ENCODE measurements at places on chromosomes 13 and 19.
A peak's percentile ranks its signal among the peaks of the same experiment; 100 is the strongest.

GRCh38 chr19:19651076-19651475 lies 7.6 kb upstream of the GMIP start:
- no peak for DNase-seq

DNA sequence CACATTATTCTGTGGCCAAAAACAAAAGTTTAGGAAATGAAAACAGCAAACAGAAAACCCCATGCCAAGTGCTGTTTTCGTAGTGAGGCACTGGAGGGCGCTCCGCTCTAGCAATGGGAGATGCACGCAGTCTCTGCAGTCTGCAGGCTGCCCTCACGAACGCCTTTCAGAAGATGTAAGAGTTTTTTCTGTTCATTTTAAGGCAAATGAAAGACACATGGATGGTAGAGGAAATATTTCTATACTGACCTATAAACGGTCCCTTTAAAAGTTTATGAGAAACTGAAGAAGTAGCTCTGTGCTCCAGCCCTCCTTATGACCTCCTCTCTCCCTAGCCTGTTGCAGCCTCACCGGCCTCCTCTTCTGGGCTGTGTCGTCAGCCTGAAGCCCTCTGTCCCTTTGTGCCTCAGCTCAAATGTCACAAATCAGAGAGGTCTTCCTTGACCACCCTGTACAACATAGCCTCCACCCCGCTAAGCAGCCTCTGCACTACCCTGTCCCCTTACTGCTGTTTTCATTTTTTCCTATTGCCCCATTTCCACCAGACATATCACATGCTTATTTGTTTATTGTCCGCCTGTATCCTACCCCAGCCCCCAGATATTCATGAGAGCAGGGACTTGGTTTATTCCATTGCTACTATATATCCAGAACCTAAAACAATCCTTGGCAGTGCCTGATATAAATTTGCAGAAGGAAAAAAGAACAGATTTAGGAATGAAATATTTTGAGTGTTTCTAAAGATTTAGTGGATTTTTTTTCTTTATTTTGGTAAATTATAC lies 116.4 kb downstream of the TM9SF2 start:
- DNase-seq = peak; percentile 81

DNA sequence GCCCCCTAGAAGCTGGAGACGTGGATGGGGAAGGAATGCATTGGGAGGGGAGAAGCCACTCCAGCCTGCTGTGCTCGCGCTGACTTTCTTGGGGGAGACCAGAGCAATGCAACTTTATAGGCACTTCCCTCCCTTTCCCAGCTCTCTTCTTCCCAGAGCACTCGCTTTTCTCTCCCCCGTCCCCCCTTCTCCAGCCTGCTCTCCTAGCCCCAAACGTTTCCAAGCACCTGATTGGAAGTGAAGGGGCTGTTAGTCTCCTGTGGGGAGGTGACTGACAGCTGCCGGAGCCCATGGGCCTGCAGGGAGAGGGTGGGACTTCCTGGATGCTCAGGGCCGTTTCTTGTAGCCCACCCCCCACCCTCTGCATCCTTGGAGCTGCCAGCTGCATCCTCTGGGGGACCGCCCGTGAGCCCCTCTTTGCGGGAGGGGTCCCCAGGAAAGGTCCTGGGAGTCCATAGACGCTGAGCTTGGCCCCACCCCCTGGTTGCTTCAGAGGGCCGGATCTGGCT lies 2.5 kb downstream of the HDGFL2 start:
- DNase-seq = peak; percentile 83

DNA sequence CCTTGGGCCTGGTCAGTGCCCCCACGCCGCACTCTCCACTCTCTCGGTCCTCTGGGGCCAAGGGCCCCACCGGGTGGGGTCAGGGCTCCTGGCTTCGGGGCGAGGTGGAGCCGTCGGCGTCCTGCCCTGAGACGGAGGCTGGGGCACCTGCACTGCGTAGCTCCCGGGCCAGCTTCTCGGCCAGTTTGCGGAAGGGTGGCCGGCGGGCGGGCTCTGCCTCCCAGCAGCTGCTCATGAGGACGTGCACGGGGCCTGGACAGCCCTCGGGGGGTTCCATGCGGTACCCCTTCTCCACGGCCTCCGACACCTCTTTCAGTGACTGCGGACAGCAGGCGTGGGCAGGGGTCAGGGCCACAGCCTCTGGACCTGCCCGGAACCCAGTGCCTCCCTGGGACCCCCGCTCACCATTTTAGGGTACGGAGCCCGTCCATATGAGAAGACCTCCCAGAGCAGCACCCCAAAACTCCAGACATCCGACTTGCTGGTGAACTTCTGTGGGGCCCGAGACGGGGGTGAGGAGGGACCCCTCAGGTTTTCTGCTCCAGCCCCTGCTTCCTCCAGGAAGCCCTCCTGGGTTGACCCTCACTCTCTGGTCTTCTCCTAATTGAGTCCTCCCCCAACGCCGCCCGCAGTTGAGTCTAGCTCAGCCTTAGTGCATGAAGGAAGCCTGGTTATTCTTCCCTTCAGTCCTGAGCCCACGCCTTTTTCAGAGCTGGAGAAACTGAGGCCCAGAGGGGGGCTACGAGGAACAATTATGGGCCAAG lies 6.3 kb upstream of the RAX2 start:
- DNase-seq = no peak

DNA sequence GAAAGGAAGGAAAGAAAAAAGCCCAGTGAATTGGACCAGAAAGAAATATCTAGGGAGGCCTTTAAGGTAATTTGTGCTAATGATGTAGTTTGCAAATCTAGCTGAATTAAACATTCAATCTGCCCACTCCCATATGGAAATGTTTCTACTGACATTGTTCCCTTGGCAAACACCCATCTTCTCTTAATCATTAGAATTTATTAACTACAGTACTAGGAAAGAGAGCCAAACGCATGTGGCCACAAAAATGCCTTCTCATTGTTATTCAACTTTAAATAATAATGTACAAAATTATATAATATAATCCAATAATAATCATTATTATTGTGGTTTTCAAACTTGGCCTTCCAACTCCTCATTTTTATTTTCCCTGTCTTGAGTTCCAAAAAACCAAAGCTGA lies 234.7 kb downstream of the NHLRC3 start:
- no peak for DNase-seq

- no peak for DNase-seq
Observed at GRCh38 chr13:114088234-114088633, 44.2 kb downstream of the RASA3 start.

DNA sequence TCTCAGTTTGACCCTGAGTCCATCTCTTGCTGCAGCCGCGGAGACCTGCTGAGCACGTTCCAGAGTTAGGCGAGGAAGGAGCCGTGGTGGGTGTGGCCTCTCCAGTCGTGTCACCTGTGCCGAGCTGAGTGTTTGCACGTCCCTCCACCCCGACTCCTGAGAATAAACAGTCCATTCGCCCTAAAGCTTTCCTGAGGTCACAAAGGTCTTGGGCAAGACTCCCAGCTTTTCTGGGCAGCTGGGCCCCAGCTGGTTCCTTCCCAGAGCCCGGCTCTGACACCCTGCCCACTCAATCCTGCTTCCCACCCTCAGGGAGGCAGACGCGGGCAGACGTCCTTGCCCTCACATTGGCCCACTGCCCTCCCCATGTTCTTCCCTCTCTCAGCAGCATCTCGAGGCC lies 142.2 kb downstream of the KCTD15 start:
- DNase-seq = no peak

DNA sequence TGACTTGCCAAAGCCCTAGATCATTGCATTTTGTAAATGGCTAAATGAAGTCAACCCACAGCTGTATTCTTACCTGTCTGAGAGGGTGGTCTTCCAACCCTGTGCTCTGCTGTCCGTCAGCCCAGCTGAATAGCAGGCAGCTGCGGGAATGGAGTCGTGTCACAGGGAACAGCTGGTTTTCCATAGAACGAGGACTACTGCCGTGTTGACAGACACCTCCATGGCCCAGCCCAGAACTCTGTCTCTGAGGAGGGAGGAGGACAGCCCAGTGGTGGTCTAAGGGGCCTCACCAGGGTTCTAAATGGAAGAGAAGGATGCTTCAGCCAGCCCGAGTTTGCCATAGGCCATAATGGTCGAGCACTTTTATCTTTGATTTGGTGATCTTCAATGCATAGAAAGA lies 110.7 kb downstream of the SLC7A1 start:
- DNase-seq = no peak

DNA sequence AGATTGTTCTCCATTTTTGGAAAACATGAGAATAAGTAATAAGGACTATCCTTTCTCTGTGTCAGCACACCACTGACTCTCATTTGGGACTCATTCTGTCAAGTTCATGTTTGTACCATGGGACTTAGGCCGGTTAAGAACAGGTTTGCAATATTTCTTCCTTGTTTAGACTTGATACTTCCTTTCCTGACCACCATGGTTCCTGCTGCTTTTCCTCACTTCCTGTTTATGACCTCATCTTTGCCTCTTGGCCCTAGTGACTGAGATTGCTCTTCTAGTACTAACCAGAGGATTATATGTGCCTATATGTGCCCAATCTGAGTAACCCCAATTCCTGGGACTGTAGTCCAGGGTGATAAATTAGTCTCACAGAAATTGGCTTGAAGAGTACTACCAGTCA lies 32.5 kb upstream of the NDFIP2 start:
- no peak for DNase-seq

DNA sequence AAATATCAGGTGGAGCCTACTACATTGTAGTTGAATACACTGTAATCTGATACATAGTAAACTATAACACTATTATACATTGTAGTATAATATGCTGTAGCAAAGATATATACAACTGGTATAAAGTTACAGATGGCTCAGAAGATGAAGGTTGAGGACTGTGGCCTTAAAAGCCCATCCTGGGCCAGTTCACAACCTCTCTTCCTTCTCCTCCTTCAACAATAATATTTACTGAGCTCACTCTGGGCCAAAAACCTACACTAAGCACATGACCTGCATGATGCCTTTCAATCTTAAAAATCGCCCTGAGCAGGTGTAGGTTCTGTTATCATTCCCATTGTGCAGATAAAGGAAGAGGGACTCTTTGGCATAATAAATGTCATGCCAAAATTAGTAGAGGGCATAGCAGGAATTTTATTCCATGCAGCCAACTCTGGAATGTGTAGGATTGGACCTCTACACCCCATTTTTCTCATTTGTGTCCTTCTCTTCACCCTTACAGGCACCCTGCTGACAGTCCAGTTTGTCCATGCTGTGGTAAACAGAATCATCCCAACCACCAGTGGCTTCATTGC lies 14.6 kb upstream of the SIN3B start:
- peak; percentile 29 for DNase-seq

DNA sequence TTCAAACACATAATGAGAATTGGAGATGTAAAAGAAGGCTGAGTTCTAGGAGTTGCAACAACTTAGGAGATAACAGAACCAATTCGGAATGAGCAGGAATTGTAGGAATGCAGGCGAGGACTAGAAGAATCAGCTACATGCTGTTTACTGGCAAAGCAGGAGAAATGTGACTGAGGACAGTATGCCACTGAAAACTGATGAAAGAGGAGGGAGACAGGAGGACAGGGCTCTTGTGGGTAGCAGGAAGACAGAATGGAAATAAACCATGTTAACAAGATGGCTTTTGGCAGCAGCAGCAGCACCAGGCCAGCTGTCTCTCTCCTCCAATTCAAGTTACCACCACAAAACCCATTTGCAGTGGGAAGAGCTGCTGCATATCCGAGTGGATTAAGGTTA lies 91.0 kb upstream of the SLC15A1 start:
- no peak for DNase-seq

GRCh38 chr13:96834626-96835025 lies 159.7 kb downstream of the OXGR1 start:
- no peak for DNase-seq

GRCh38 chr19:46731584-46731983 lies 14.3 kb upstream of the FKRP start:
- DNase-seq = no peak

All from adipocyte (in vitro differentiated cells).